ENCODE measurements at places on chromosomes 16 and 17. TPM values are rescaled to one million over a fixed set of nuclear protein-coding genes. Genes with fewer than 3 reads are reported as not detected.

C17orf50 gene
- 15.8 TPM for total RNA-seq

WNK4 gene
- total RNA-seq: 24.7 TPM

KCNJ18 gene
- total RNA-seq: not detected

COX6A2 gene
- 3.9 TPM for total RNA-seq

KRT40 gene
- total RNA-seq: 0.74 TPM

MED9 gene
- 31.7 TPM for total RNA-seq

CLEC18B gene
- total RNA-seq: not detected

TNFRSF12A gene
- total RNA-seq: 57.4 TPM

HOXB8 gene
- 0.97 TPM for total RNA-seq

PRSS21 gene
- 50.6 TPM for total RNA-seq

TMC7 gene
- 1.6 TPM for total RNA-seq

CBLN1 gene
- 3.7 TPM for total RNA-seq

OTOP3 gene
- total RNA-seq: not detected

NIP7 gene
- total RNA-seq: 19.4 TPM

ARL6IP1 gene
- 226 TPM for total RNA-seq

MNT gene
- total RNA-seq: 14.8 TPM

MYH13 gene
- not detected for total RNA-seq

TEKT5 gene
- total RNA-seq: 0.36 TPM

TBC1D3G gene
- total RNA-seq: not detected

OR1A1 gene
- not detected for total RNA-seq

PARN gene
- total RNA-seq: 51.2 TPM

TAT gene
- total RNA-seq: 0.17 TPM

RGS9 gene
- 9.3 TPM for total RNA-seq

CPHXL2 gene
- total RNA-seq: not detected

LITAFD gene
- 2.3 TPM for total RNA-seq

RAB11FIP3 gene
- 33.2 TPM for total RNA-seq

SEPHS2 gene
- total RNA-seq: 33.7 TPM

MEIOB gene
- total RNA-seq: not detected

AARSD1 gene
- 34.2 TPM for total RNA-seq

MAF gene
- total RNA-seq: 131 TPM

PIK3R6 gene
- 2.6 TPM for total RNA-seq

FAM171A2 gene
- 1.8 TPM for total RNA-seq

NAGS gene
- 3.1 TPM for total RNA-seq

ST6GALNAC2 gene
- total RNA-seq: 21.0 TPM

NOXO1 gene
- 0.32 TPM for total RNA-seq

KRTAP3-2 gene
- not detected for total RNA-seq

LPO gene
- total RNA-seq: not detected

CMTM2 gene
- 62.9 TPM for total RNA-seq

NPIPA2 gene
- total RNA-seq: 1.4 TPM

KRT25 gene
- 0.62 TPM for total RNA-seq

TMEM11 gene
- 44.1 TPM for total RNA-seq

GUCY2D gene
- total RNA-seq: 1.8 TPM

SCO1 gene
- total RNA-seq: 38.3 TPM

HOXB6 gene
- total RNA-seq: 0.27 TPM

FAM234A gene
- total RNA-seq: 83.8 TPM

ATMIN gene
- 62.4 TPM for total RNA-seq

CORO6 gene
- 23.4 TPM for total RNA-seq

RPL27 gene
- 571 TPM for total RNA-seq

VMO1 gene
- not detected for total RNA-seq

GPR139 gene
- not detected for total RNA-seq

PYCARD gene
- total RNA-seq: 51.6 TPM

CCL8 gene
- not detected for total RNA-seq

Measured in prostate gland (tissue), 2 donors.